ENCODE measurements at places on chromosomes 12 and 14. TPM values are rescaled to one million over a fixed set of nuclear protein-coding genes. Genes with fewer than 3 reads are reported as not detected.

GRCh38 chr14:64515053-64515452, 10.5 kb downstream of the ZBTB1 start:
- DNase-seq = no peak

- DNase-seq = no peak
Observed at GRCh38 chr12:23895792-23896218, 53.7 kb downstream of the SOX5 start.

DNA sequence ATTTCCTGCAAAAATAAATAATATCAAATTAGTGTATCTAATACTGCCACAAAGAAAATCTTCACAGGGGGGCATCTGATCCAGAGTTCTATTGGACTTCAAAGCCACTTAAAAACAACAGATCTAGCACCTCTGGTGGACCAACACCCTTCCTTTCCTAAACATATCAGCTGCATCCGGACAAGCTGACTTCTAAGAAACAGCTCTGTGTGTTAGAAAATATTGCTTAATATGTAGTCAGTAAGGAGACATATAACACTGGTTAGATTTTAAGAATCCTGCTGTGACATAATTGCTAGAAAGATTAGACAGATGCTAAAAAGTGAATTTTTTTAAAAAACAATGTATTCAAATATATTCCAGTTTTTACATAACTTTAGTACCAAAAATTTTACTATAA, 61.1 kb upstream of the PTPRB start:
- no peak for DNase-seq

GRCh38 chr14:73428353-73428824, 30.0 kb downstream of the NUMB start:
- no peak for DNase-seq

DNA sequence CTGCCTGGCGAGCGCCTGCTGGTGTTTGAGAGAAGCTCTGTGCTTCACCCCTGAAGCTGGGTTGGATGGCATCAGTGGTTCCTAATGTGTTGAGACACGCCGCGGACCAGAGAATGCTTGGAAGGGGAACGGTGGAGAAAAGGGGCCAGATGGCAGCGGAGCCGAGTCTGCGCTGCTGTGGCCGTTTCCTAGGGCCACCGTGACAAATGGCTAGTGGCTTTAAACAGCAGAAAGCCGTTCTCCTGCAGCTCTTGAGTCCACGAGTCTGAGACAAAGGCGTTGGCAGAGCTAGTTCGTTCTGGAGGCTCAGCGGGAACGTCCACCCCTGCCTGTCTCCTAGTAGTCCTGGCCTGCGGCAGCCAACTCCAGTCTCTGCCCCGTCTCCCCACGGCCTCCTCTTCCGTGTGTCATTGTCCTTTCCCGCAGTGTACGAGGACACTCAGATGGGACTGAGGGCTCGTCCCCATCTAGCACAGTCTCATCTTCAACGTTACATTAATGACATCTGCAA, 103.6 kb downstream of the ADGRD1 start:
- no peak for DNase-seq

DNA sequence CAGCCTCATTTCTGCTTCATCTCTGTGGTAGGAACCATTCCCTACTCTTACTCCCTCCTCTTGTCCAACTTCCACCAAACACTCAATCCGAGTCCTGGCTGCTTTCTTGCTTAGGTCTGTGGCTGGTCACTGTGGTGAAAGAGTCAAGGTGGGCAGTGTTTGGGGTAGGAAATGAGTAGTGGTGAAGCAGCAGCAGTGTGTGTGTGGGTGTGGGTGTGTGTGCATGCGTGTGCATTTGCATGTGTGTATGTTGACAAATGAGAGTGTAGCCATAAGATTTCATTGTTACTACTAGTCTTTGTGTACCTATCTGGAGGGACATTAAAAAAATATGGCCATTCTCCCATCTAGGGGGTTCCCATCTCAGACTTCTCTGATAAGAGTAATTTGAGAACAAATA, 78.6 kb upstream of the SCN8A start:
- DNase-seq = no peak

DNA sequence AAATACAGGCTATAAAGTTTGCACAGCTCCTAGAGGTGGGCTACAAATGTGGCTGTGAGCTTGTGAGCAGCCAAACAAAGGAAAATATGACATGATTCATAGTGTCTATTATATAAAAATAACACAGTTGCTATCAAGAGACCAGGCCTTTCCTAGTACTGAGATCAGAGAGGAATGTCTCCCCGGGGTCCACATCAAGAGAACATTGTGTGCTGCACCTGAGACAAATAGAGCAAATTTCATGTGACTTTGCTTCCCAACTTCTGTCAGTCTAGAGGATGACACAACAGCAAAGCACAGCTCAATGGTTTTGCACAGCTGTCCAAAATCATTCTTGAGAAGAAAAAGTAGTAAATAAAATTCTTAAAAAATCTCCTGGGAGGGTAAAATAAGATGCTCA, 297.5 kb upstream of the PRKD1 start:
- no peak for DNase-seq

GRCh38 chr12:64522807-64523206, 70.9 kb downstream of the TBK1 start:
- DNase-seq = no peak

- DNase-seq = no peak
Observed at GRCh38 chr14:56195704-56196103, 77.5 kb downstream of the PELI2 start.

DNA sequence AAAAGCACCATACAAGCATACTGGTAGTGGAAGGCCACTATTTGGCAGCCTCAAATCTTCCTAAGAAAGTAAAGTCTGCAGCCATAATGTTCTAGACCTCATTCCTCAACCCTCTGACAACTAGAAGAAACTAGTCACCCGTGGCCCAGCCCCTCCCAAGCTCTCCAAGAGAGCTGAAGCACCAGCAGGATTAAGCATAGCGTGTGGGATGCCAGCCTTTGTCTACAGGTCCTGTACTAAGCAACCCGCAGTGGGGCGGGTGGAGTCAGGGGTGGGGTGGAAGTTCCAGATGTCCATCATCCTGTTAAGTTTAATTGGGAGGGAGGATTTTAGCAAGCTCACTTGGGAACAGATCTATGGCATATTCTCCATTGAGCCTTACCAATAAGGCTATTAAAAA, 14.2 kb downstream of the SLC11A2 start:
- DNase-seq = no peak

- no peak for DNase-seq
Observed at GRCh38 chr14:27386391-27386790, 788.6 kb upstream of the NOVA1 start.

DNA sequence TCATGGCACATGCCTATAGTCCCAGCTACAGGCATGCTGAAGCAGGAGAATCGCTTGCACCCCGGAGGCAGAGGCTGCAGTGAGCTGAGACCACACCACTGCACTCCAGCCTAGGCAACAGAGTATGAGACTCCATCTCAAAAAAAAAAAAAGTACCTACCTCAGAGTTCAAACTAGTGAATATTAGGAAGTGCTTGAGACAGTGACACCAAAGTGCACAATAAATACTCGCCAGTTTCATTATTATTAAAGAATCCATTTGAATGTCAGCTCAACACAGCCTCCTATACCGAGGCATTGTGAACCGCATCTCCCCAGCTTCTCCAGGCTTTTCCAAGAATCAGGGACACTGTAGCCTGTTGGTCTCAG, 5.0 kb downstream of the GAPDH start:
- no peak for DNase-seq

DNA sequence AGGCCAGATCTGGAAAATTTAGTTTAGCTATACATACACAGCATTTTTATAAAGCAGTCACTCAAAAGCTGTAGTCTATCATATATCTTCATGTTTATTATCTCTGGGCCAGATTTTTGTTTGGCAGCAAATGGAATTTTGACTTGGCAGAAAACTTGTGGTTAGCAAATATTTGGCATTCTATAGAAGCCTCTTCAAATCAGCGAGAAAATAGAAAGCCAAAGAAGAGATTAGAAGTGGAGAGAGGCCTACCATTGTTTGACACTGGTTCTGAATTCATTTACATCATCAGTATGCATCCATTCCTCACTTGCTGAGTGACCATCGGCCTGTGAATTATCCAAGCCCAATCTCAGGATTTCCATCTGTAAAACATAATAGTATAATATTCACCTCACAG, 1077.6 kb downstream of the GALC start:
- DNase-seq = no peak

GRCh38 chr14:77039285-77040058, 11.0 kb upstream of the IRF2BPL start:
- no peak for DNase-seq

- no peak for DNase-seq
Observed at GRCh38 chr12:105116969-105117368, 9.4 kb downstream of the WASHC4 start.

DNA sequence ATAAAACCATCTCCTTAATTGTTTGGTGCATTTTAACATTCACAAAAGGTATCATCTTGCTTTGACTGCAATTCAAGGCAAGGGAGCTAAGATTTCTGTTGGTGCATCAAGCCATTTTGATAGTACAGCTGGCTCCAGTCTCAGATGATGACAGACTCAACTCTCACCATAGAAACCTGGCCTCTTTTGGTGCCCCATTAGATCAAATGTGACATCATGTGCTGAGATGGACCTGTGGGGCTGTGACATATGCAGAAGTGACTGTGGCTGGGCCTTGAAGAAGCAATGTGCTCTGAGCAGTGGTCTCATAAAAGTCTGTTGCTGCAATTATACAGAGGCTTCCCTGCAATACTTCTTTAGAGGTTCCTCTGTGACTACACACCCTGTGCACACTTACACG, 88.4 kb downstream of the SLC2A13 start:
- DNase-seq = no peak

DNA sequence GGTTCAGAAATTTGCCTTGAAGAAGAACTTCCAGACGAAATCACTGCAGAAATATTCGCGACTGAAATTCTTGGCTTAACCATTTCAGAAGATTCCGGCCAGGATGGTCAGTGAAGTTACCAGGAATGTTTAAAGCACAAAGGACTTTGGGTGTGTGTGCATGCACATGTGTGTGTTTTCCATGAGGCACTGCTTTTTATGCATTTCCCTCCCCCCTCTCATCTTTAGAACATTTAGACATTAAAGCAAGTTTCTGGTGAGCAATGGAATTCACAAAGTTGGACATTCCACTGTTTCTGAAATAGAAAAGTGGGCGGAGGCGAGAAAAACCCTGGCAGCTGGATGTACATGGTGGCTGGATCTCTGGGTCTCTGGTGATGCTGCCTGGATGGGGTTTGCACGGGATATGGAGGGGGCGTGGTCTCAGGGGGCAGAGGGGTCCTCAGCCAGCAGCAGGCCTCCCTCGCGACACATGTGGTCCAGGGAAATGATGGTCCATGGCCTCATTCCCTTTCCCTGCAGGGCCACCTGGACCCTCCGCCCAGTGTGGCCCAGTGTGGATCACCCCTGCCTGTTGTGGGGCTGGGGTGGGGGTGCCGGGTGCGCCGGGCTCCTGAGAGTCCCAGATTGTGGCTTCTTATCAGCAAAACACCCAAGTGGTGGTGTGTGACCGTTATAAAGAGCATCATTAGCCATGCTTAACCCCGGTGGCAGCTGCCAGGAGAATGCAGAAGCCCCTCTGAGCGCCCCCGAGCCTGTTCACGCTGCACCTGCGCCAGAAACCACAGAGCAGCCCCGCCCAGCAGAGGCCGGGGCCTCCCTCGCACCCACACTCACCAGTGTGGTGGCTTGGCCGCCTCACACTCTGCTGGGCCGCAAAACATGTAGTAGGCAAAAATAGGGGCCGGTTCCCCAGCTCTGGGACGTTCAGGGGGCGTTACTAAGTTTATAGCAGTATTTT, 17.8 kb upstream of the BCL7A start:
- no peak for DNase-seq

- no peak for DNase-seq
Observed at GRCh38 chr12:9324782-9325181, 116.6 kb upstream of the PZP start.

- no peak for DNase-seq
Observed at GRCh38 chr14:64423987-64424386, 35.8 kb downstream of the MTHFD1 start.

GRCh38 chr12:117334051-117334450, 27.4 kb downstream of the NOS1 start:
- no peak for DNase-seq

Gene RBP5
- polyA plus RNA-seq = 0.36 TPM

Gene KRT75
- polyA plus RNA-seq = not detected

Gene PIP4P1
- polyA plus RNA-seq = 24.5 TPM

Gene CDC42BPB
- 66.8 TPM for polyA plus RNA-seq

Gene RDH5
- 4.9 TPM for polyA plus RNA-seq

Gene PSME2
- 191 TPM for polyA plus RNA-seq

Gene MLEC
- 76.7 TPM for polyA plus RNA-seq

Gene CABP1
- polyA plus RNA-seq = 0.27 TPM

Gene LMNTD1
- polyA plus RNA-seq = 0.57 TPM

Gene MGP
- 4.0 TPM for polyA plus RNA-seq

Gene EFS
- 6.6 TPM for polyA plus RNA-seq

Gene RHOJ
- polyA plus RNA-seq = 62.7 TPM

Data from AG04450 (cell line).